Activated CD4-positive, alpha-beta T cell treated with anti-CD3 and anti-CD28 coated beads, Interleukin-2, Interleukin-4, amounts not matched to agents 100 ng/mL and 50 ng/mL, durations not matched to agents 16 hours and 8 hours (primary cell): ENCODE measurements at places on chromosomes 3 and 15.
A peak's percentile ranks its signal among the peaks of the same experiment; 100 is the strongest.

DNA sequence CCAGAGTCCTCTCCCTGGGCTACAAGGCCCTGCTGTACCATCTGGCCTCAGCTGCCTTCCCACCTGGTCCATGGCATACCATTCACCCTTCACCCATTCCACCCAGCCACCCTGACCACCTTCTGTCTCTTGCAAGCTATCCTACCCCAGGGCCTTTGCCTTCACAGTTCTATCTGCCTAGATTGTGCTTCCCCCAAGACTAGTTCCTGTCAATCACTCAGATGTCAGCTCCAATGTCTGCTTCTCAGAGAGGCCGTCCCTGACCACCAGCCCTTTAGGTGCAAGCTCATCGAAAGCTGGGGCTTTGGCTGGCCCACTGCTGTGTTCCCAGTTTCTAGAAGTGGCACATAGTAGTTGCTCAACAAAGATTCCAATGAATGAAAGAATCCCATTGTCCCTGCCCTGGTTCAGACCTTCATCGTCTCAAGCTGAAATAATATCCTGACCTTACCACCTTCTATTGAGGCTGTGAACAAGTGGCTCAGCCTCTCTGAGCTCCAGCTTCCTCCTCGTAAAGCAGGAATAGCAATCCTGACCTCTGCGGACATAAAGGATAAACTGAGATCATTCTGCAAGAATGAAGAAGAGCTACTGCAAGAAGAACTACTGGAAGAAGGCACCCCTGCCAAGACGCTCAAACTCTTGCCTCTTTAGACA, 15.8 kb downstream of the EFCAB12 start:
- DNase-seq, result no peak

GRCh38 chr3:121883507-121883906, 10.7 kb upstream of the SLC15A2 start:
- DNase-seq, result peak; percentile 50

DNA sequence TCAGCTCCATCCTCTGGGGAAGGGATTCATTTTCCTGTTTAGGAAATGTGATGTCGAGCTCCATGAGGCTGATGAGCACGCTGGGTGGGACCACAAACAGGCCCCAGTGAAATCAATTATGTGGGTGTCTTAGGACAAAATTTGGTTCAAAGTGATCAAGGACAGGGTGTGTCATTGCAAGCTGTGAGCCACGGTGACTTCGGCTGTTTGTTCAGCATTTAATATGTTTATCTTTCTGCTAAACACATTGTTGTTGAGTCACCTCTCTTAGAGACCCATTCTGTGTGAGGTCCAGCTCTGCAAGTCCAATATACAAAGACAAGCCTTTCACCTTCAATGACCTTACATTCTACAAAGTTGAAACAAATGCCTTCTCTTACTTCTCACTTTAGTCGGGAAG, 41.3 kb downstream of the SSR3 start:
- no peak for DNase-seq

GRCh38 chr3:126433496-126434263, 39.0 kb downstream of the CFAP100 start:
- DNase-seq, result no peak

GRCh38 chr3:8678751-8679150, 34.2 kb upstream of the SSUH2 start:
- DNase-seq, result no peak

DNA sequence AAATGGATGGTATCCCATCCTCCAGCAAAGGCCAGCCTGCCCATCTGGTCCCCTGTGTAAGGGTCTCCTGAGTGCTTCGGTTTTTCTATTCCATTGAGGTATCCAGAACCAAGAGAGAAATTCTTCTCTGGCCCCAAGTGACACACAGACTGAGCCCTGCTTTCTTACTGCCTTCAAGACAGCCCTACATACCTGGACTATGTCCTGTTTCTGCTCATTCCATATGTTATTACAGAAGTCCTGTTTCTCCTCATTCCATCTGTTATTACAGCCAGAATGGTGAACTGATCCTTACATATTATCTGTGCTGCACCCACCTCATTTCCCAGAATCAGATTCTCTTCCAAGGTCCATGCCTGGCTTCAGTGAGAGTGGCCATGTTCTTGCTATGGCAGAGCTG, 115.2 kb downstream of the DCLK3 start:
- DNase-seq, result no peak

GRCh38 chr15:67067930-67068551, 2.6 kb downstream of the SMAD3 start:
- no peak for DNase-seq

DNA sequence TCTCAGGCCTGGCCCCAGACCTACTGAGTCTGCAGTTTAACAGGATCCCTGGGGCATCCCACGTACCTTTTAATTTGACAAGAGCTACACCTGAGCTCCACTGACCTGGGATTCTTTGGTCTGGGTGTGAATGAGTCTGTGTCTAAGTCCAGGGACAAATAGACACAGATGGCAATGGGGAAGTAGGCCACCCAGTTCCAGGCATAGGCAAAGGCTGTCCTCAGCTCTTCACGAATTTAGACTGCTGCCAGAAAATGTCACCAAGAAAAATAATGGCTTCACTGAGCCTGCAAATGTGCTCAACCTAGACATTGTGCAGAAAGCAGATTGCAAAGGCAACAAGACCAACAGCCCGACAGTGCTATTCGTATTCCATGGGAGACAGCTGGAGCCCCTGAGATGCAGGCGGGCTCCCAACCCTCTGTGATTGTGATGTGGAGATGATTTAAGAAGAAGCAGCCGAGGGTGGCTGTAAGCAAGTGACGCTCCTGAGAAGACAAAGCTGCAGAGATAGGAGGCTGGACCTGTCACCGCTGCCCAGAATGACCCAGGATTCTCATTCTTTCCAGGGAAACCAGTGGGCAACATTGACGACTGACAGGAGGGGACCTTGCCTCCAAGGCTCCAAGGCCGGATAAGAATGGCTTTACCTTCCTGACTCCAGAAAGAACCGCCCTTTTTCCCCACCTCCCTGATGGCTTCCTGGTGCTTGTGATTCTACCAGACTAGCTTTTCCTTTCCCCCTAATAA, 39.8 kb upstream of the IREB2 start:
- DNase-seq, result no peak

GRCh38 chr3:33377931-33378330, 62.3 kb downstream of the UBP1 start:
- DNase-seq, result no peak

DNA sequence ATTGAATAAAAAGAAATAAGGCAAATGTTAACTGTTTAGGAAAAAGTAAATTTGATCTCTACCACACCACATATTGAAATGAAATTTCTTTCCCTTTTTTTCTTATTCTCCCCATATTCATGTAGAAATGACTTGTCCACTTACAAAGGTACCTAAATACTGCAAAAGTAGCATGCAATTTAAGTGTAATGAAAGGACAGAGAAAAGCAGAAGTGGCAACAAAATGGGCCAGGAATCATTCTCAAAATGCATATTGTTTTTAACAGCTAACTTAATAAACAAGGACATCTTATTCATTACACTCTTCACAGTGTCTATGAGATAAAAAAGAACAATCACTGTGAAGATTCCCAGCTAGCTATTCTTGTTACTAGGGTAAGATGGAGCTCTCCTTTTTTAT, 40.6 kb upstream of the FGF7 start:
- DNase-seq, result no peak

- DNase-seq, result peak; percentile 70
These were observed 4.9 kb upstream of the IL17RD start for GRCh38 chr3:57169872-57170623.

GRCh38 chr3:192207239-192207638, 520.1 kb downstream of the FGF12 start:
- DNase-seq, result no peak
